ENCODE measurements at places on chromosomes 16 and 17.
A peak's percentile ranks its signal among the peaks of the same experiment; 100 is the strongest.

DNA sequence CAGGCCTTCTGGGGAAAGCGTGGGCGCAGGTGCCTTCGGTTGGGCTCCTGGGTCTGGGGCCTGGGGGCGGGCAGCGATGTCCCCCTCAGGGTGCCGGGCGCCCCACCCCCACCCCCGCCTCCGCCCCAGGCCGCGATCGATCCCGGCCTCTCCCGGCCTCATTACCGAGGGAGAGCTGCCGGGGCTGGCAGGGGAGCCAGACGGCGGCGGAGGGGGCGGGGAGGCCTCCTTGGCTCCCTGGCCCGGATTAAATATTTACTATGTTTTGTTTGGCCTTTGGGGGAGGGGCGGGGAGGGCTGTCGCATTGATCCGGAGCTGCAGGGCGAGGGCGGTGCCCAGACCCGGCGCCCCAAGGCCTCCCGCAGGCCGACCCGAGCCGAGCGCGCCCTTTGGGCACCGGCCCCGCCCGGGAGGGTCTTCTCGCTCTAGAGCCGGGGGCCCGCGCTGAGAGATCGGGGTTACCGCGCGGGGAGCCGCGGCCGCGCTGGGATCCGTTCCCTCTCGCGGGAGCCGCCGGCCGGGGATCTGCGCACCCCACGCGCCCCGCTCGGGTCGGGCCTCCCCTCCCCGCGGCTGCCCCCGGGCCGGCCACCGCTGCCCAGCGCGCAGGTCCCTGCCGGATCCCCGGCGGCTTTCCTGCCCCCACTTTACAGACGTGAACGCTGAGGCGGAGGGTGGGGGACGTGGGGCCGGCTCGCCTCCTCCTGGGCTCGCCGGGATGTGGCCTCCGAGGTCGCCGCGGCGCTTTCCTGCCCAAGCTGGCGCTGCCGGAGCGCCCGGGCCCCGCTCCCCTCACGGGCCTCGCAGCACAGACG, 27.0 kb downstream of the RTN4RL1 start:
- peak; percentile 55 for DNase-seq

GRCh38 chr16:67917140-67917851, 14.4 kb downstream of the CTRL start:
- peak; percentile 55 for DNase-seq

- no peak for DNase-seq
These were observed 385.2 kb downstream of the CDH13 start for GRCh38 chr16:83011939-83012338.

- no peak for DNase-seq
These were observed 153.9 kb upstream of the CHMP6 start for GRCh38 chr17:80837711-80838110.

GRCh38 chr16:7709186-7709585, 376.5 kb downstream of the RBFOX1 start:
- DNase-seq = no peak

- DNase-seq = peak; percentile 57
These were observed 586 bp downstream of the UBALD2 start for GRCh38 chr17:76265624-76266243.

GRCh38 chr17:78940708-78941107, 15.5 kb upstream of the TIMP2 start:
- DNase-seq = no peak

GRCh38 chr16:57145046-57146021, 40.5 kb downstream of the PSME3IP1 start:
- DNase-seq = no peak

GRCh38 chr16:62135911-62136310, 99.7 kb upstream of the CDH8 start:
- DNase-seq = no peak

DNA sequence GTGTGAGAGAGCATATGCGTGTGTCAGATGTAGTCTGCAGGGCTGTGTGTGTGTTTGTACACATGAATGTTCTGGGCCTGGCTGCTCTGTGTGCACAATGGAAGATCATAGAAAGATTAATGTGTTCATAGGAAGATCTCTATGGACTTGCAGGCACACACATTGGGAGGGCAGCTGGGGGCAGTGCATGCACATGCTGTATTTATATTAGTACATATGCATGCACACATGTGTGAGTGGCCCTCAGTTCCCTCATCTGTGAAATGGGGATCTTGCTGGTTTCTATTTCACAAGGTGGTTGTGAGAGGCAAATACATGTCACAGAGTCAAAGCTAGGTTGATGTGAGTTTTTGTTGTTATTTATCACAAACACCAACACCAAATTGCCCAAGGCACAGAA, 2.1 kb downstream of the CA7 start:
- DNase-seq = no peak

- DNase-seq = no peak
These were observed 63.3 kb downstream of the RNF213 start for GRCh38 chr17:80323982-80324381.

DNA sequence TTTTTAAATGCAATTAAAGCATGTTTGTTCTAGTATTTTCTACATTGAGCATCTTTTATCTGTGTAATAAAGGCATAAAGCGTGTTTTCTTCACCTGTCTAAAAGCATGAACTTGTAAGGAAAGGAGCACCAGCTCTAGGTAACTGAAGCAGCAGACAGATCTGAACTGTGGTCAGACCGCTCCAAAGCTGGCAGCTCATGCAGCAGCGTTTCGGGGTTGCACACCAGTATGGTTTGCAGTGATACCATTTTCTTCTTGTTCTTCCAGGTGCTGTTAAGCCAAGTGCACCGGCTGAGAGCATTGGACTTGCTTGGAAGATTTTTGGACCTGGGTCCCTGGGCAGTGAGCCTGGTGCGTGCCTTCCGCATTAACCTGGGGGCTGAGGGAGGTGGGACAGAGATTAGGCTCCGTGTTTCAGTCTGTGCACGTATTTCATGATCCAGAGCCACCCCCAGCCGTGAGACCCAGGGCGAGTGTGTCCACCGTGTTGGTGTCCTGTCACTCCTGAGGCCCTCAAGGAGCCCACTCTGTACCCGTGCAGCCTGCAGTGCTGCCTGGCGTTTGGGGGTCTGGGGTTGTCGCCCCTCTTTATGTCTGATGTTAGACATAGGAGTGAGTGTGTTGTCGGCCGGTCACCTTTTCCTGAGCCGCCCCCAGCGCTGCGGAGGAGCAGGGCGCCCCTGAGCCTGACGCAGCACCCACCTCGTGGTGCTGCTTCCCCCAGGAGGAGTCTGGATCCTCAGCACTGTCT, 136.3 kb upstream of the CHMP6 start:
- DNase-seq = no peak

GRCh38 chr17:19713462-19713861, 2.9 kb downstream of the SLC47A2 start:
- peak; percentile 25 for DNase-seq

DNA sequence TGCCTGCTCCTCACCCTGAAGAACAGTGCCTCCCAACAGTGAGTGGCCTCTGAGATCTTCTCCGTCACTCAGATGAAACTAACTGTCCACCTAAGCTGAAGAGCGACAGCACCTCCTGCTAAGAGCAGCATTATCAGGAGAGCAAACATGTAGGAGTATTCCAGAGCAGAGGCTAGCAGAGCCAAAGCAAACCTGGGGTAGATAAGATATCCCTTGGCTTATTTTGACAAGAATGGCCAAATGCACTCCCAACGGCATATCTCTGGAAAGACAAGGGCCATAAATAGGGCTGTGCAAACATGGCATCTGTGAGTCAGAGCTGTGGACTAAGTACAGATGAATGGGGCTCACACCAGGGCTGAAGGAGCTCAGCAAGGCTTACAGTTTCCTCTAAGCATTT, 96.3 kb downstream of the NDEL1 start:
- no peak for DNase-seq

GRCh38 chr17:77006971-77007649, 133.7 kb upstream of the SEC14L1 start:
- no peak for DNase-seq

DNA sequence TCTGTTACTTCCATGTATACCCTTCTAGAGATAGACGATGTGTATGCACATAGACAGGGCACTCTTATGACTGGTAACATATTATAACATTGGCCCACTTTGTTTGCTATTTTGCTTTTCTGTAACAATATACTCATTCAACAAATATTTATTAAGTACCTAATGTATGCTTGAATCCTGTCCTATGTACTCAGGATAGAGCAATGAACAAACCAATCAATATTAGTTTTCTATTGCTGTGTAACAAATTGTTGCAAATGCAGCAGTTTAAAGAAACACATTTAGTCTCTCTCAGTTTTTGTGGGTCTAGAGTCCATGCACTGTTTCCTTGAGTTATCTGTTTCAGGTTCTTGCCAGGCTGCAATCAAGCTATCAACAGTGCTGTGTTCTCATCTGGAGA, 29.7 kb upstream of the TENT4B start:
- no peak for DNase-seq

DNA sequence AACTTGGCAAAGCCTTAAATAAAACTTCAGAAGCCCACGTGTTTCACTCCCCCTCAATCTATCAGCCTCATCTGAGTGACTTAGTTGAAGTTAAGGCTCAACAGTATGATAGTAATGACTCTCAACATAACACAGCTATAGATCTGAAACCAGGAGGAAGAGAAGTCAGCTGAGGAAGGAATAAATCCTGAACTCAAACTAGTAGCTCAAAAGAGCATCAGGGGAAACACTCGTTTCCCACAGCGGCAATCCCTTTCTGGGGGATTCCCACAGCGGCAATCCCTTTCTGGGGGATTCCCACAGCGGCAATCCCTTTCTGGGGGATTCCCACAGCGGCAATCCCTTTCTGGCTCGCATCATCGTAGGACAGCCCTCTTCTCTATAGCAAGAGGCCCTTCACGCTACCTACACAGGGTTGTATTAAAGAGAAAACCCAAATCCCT, 56.8 kb downstream of the ZZEF1 start:
- no peak for DNase-seq

- DNase-seq = no peak
These were observed 6.2 kb downstream of the SBK1 start for GRCh38 chr16:28298511-28298878.

GRCh38 chr16:72569677-72570076, 397.7 kb upstream of the PMFBP1 start:
- DNase-seq = no peak

DNA sequence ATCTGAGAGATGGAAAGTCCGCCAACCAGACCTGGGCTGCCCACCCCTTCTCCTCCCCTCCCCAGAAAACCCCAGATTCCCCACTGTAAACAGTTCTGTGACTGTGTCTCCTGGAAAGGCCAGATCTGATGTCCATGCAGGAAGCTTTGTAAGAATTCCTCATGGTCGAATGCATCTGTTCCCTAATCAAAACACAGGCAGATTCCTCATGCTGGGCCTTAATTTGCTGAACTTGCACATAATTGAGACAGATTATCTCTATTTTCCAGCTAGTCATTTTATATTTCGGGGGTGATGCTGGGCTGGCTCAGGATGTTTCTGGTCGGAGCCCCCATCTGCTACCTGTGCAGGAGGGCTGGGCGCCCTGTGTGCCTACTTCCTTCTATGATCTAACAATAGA, 233.6 kb upstream of the ASIC2 start:
- DNase-seq = no peak

DNA sequence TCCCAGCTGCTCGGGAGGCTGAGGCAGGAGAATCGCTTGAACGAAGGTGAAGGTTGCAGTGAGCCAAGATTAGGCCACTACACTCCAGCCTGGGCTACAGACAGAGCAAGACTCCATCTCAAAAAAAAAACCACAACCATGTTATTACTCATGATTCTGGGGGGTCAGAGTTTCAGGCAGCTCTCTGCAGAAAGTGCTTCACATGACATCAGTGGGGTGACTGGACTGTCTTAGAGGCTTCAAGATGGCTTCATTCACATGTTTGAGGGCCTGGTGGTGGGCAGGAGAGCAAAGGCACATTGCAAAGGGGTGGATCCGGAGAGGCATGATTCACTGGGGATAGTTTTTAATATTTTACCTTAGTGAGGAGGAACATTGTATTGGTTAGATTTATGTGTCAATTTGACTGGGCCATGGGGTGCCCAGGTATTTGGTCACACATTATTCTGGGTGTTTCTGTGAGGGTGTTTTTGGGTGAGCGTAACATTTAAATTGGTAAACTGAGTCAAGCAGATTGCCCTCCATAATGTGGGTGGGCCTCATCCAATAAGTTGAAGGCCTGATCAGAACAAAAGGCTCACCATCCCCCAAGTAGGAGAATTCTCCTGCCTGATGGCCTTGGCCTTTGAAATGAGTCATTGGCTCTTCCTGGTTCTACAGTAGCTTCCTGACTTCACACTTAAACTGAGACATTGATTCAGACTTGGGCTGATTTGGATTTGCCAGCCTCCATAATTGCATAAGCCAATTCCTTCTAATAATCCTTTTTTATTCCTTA, 109.8 kb downstream of the GOSR1 start:
- peak; percentile 65 for DNase-seq

DNA sequence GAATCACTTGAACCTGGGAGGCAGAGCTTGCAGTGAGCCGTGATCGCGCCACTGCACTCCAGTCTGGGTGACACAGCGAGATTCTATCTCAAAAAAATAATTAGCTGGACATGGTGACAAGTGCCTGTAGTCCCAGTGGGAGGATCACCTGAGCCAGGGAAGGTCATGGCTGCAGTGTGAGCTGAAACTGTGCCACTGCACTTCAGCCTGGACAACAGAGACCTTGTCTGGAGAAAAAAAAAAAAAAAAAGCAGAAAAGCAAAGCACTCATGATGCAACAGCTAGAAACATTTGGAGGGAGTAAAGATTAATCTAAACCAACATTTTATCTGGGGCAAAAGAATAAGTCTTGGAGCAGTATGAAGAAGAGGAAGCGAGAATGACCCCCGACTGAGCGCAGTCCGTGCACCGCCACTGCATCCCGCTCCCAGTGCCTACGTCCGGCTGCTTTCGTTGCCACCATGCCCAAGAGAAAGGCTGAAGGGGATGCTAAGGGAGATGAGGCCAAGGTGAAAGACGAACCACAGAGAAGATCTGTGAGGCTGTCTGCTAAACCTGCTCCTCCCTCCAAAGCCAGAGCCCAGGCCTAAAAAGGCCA, 8.2 kb downstream of the PRPSAP1 start:
- DNase-seq = no peak
